Activated naive CD4-positive, alpha-beta T cell treated with Interleukin-2 at 50 U/mL for 16 hours (primary cell): ENCODE measurements at places on chromosomes 2 and 18.

DNA sequence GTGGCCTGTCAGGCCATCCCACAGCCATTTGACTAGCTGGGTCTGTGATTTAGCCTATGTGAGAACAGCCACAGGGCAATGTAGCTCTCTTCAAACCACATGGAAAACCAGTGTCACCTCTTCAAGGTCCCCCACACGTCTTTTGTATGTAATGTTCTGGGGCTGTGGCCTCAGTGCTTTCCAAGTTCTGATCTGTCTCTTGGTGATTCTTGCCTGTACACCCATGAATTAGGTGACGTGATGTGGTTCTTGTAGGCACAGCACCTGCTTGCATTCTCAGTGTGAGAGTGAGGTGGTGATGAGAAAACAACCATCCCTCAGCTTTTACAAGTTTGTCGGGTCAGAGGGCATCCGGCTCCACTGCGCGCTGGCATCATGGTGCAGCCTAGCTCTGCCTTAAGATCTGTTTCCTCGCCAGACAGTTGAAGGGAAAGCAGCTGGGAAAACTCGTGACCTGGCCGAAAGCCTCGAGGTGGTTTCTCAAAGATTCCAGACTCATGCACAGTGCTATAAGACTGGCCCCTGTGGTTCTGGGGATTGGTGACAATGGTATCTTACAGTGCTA, 125.8 kb downstream of the TANC1 start:
- no peak for DNase-seq

GRCh38 chr2:120587279-120587996, 148.2 kb upstream of the GLI2 start:
- DNase-seq, result no peak

- DNase-seq, result no peak
Measured at GRCh38 chr2:3442185-3442584, 62.7 kb downstream of the TRAPPC12 start.

DNA sequence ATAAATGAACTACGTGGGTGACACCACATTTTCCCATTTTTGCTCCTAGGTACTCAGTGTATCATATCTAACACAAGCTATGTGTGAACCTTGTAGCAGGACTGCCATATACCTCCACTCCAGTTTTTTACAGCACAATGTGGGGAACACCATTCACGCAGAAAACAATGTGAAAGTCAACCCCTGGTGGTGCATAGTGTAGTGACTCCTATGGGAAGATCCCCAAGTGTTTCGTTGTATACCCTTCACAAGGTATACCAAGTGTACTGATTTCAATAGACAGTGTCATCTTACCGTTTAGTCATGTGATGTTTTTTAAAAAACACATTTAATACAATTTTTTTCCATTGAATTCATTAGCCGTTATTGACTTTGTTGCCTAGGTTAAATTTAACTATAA, 68.1 kb downstream of the ANKRD12 start:
- DNase-seq, result no peak

DNA sequence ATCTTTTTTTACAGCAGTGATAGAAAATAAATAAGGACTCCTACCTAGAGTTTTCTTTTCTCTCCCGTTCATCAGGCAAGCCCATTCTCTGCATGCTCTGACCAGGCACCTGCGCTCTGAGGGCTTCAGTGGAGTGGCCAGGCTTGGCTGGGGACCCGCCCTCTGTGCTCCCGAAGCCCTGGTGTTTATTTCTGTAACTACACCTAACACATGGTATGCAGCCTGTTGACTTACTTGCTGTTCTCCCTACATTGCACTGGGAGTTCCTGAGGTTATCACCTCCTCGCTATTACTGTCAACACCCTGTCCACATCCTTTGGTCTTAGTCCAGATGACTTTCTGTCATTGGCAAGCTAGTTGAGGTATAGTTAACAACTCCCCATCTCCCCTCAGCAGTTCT, 317.7 kb downstream of the LPIN1 start:
- DNase-seq, result no peak

DNA sequence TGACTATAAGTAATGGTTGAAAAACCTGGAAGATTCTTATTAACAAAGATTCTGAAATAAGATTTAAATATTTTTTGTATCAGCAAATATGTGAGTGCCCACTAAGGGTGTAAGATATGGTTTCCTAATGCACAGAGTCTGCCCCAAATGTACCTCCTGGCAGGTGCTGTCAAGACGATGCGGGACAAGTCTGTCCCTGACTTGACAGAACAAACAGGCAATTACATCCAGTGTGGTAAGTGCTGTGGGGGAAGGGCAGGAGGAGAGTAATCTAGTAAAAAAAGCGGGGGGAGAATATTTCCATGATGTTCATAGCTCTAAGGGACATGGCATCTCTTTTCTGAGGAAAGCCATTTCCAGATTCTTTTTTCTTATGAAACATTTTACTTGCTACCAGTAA, 127.5 kb downstream of the COL4A4 start:
- DNase-seq, result no peak

GRCh38 chr2:120403261-120403660, 57.3 kb downstream of the INHBB start:
- no peak for DNase-seq

DNA sequence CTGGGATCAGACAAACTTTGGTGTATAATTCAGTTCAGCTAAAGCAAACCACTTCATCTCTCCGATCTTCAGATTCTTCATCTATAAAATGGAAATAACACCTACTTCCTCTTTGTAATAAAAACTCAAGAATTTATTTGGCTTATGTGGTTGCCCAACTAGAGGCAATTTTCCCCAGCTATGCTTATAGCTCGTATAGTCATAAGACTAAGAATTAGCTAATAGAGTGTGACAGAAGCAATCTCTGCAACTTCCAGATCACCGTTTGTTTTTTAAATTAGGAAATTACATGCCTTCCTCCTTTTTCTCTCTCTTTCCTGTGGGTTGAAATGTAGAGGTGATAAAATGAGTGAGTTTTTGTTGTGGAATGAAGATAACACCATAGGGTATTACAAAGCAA, 35.3 kb upstream of the KCNF1 start:
- no peak for DNase-seq

- no peak for DNase-seq
Measured at GRCh38 chr2:215619022-215619958, 183.4 kb upstream of the FN1 start.

DNA sequence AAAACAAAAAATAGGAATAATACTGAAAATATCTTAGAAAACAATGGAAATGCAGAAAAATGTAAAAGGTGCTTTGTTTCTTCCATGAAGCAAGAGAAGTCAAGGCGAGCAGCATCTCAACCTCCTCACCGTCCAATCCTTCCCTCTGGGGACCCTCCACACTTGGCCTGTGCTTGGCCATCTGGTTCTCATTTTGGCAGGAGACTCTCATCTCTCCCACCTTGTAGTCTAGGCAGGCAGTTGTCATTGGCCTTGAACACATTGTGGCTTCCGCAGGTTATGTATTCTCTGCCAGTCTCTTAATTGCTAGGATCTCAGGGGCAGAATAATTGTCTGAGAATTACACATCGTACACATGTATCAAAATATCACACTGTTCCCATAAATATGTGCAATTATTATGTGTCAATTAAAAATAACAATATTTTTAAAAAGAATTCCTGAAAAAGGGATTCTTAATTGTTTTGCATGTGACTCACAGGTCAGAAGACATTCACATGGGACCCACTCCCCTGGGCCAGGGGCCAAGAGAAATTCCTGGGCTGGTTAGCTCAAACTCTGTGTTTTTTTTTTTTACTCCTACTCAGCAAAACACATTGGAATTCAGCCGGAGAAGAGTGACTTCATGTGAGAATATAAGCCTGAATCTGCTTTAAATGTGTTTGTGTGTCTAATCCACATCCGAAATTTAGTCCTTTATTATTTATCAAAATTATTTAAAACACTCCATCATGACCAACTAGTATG, 14.0 kb upstream of the ANKRD62 start:
- no peak for DNase-seq

DNA sequence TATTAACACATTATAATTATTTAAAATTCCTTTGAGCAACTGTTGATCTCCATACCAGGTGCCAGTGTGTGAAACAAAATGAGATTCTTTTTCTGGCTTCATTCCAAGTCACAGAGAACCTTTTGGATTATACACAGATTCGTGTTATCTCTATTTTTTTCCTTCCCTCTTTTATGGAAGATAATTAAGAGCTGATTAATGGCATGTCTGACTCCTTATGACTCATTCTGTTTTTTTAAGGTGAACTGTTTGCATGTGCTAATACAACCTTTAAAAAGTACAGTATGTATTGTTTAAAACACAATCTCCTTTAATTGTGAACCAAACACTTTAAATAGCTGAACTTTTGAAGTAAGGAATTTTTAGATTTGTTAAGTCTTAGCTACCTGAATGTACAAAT, 39.3 kb downstream of the PELI1 start:
- no peak for DNase-seq

- DNase-seq, result no peak
Measured at GRCh38 chr2:85012431-85012830, 41.5 kb downstream of the KCMF1 start.

GRCh38 chr18:21702602-21703001, 2.0 kb downstream of the ABHD3 start:
- no peak for DNase-seq

DNA sequence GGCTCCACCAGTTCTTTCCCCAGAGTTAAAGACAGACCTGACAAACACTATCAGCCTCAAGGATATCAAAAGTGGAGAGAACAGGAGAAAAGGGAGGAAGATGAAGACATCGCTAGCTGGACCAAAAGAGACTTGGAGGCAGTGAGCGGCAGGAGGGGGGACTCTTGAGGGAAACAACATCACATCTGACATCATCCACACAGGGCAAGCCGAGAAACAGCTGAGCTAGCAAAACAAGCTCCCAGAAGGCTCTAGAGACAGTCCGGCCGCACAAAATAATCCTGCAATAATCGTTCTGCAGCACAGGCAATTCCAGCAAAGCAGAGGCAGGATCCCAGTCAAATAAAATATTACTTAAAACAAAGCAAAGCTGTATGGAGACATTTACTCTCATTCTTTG, 239.8 kb downstream of the EN1 start:
- DNase-seq, result no peak

GRCh38 chr2:219509780-219510511, 4.3 kb upstream of the ASIC4 start:
- DNase-seq, result peak; percentile 55

DNA sequence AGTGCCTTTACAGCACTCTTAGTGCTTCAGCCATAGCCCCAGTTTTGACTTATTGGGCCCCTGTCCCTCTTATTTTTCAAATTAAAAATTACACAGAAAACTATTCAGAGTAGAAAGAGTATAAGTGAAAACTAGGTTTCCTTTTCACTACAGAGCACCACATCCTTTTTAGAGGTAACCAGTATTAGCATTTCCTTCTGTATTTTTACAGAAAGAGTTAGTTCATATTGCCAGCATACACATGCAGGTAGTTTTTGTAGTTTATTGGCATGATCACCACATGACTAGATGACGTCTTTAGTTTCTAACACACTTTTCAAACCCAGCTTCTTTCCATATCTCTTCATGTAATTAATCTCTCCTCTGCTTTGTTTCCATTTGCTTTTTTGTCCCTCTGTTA, 66.4 kb downstream of the UBE2E3 start:
- no peak for DNase-seq

GRCh38 chr18:9708057-9708433, at the start of gene RAB31:
Gene RAB31 (plus strand): TSS chr18:9708301. CDS start chr18:9708406, 105 bp downstream.
- no peak for DNase-seq

- no peak for DNase-seq
Measured at GRCh38 chr18:51361130-51361860, 163.8 kb upstream of the MEX3C start.

GRCh38 chr2:169047256-169048250, 16.4 kb upstream of the ABCB11 start:
- DNase-seq, result no peak

- DNase-seq, result no peak
Measured at GRCh38 chr2:10707831-10708230, 13.6 kb upstream of the ATP6V1C2 start.

DNA sequence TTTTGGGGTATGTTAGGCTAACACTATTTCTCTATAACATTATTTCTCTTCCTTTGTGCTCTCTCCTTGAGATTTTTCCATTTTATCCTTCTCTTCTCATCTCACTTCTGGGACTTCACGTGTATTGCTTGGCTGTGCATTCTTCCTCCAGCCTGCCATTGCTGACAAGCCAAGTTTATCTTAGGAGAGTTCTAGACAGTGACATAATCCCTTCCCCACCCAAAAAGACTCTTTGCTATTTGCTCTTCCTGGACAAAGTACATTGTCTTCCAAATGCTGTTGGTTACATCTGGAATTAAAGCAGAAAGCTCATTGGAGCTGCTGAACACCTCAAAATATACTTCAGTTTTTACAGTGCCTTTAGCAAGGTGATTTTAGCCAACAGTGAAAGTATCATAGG, 8.9 kb downstream of the TSPYL6 start:
- DNase-seq, result no peak

DNA sequence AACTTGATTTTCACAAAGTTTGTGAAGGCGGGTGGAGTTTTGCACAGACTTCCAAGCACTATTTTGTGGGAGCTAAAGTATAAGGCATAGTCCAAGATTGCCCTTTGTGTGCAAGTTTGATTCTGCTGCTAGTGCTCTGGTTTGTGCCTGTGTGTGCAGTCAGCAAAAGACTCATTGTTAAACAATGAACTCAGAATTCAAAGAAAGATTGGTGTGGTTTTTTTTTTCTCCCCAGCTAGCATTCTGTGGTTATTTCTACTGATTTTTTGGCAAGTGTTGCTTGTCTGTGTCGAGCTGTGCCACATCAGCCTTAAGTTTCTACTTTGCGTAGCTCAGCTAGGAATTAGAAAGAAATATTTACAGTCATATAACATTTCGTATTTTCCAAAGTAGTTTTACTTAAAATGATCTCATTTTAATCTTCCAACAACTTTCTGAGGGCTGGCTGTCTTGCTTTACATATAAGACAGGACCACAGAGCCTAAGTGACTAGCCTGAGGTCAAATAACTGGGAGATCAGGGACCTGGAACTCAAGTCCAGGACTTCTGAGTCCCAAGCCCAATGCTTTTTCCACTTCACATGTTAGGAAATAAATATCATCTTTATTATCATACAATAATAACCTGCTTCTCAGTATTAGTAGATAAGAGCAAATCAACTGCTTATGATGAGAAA, 69.8 kb downstream of the BABAM2 start:
- no peak for DNase-seq

DNA sequence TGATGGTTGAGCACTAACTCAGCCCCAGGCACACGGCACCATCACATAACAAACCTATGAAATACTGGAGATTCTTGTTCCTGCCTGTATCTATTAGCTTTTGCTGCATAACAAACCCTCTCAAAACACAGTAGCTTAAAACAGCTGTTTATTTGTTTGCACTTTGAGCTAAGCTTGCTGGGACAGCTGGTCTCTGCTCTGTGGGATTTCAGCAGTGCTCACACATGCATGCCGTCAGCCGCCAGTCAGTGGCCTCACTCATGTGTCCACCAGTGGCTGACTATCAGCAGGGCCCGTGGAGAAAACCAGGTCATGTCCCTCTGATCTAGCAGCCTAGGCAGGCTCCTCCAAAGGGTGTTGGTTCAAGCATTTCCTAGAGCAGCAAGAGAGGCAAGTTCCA, 52.8 kb upstream of the RAB12 start:
- no peak for DNase-seq
